ENCODE measurements at places on chromosomes 5 and 9. TPM values are rescaled to one million over a fixed set of nuclear protein-coding genes. Genes with fewer than 3 reads are reported as not detected.

DNA sequence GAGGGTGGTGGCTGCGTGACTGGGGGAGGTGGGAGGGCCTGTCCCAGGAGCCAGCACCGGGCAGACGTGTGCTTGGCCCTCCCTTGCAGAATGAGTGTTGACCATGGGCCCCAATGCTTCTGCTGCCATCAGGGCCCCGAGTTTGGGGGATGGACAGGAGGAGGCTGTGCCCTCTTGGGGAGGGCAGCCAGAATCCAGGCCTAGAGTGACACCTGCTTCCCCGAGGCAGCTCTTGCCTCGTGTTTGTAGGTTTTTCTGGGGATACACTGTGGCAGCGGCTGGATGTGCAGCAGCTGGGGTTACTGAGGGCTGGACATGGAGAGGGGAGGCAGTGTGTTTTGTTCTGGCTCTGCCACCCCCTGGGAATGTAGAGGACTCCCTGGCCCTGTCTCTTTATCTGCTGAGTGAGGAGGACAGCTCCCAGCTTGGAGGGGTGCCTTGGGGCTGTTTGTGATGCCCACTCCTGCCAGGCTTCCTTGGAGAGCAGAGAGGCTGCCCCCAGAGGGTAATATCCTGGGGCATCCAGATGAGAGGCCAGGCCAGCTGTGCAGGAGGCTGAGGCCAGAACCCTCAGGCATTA is 22.7 kb downstream of the WNK2 start:
- H3K4me3 ChIP-seq, result no peak overlapping the region
- no peaks in the 10 kb centered on the region for H3K36me3 ChIP-seq
- no peak for DNase-seq
- no peaks in the 10 kb centered on the region for H3K27me3 ChIP-seq
- no peak overlapping the region for H3K27ac ChIP-seq

- no peaks in the 10 kb centered on the region for H3K36me3 ChIP-seq
- no peak overlapping the region for H3K4me3 ChIP-seq
- no peaks in the 10 kb centered on the region for H3K4me1 ChIP-seq
- no peaks in the 10 kb centered on the region for H3K27me3 ChIP-seq
- H3K27ac ChIP-seq, result no peak overlapping the region
Observed at GRCh38 chr5:131973089-131973712, 27.7 kb upstream of the MEIKIN start.

Gene RLN2
- total RNA-seq, result 1.6 TPM

Gene SPARC
- total RNA-seq, result 2,507 TPM

Gene TRAF1
- 4.9 TPM for total RNA-seq

- H3K27me3 ChIP-seq, result no peaks in the 10 kb centered on the region
- no peak overlapping the region for H3K4me3 ChIP-seq
- H3K4me1 ChIP-seq, result no peaks in the 10 kb centered on the region
- H3K36me3 ChIP-seq, result no peaks in the 10 kb centered on the region
Observed at GRCh38 chr5:68709239-68709638, 384.6 kb upstream of the SLC30A5 start.

Gene TAF7
- 96.2 TPM for total RNA-seq

Gene NR4A3
- 34.1 TPM for total RNA-seq

Data from breast epithelium (tissue), 4 donors.